CD4-positive, alpha-beta T cell (primary cell): ENCODE measurements at places on chromosomes 11 and 22.

DNA sequence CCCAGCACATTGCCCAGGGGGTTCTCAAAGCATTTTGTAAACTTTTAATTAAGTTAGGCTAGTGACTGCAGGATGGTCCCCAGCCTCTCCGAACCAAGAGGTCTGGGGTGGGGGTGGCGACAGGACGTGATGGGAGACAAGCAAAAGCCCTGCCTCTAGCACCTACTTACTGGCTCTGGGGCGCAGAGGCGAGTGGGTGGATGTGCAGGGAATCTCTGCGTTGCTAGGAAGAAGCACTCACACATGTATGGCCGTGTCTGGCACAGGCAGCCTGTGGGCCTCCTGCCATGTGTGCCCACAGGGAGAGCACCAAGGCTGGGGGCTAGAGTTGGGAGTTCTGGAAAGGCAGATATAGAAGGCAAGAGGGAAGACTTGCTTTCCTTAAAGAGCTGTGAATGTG is 6.3 kb downstream of the OPCML start:
- no peak for DNase-seq

DNA sequence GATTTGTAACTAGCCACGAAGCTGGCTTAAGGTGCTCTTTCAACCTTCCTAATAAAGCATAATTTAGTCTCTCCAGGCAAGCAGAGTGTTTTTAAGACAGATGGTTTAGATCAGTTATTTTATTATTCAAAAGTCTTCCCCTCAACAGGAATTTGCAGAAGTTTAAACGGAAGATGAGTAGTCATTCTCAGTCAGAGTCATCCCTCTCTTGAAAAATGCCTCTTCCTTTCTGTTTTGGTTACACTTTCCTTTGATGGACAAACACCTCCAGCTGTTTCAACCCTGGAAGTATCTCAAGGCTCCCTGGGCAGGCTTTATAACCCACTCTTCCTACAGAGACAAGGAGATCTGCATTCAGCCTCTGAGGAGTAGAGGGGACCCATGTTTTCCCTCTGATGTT is 60.3 kb upstream of the POU2AF2 start:
- no peak for DNase-seq

DNA sequence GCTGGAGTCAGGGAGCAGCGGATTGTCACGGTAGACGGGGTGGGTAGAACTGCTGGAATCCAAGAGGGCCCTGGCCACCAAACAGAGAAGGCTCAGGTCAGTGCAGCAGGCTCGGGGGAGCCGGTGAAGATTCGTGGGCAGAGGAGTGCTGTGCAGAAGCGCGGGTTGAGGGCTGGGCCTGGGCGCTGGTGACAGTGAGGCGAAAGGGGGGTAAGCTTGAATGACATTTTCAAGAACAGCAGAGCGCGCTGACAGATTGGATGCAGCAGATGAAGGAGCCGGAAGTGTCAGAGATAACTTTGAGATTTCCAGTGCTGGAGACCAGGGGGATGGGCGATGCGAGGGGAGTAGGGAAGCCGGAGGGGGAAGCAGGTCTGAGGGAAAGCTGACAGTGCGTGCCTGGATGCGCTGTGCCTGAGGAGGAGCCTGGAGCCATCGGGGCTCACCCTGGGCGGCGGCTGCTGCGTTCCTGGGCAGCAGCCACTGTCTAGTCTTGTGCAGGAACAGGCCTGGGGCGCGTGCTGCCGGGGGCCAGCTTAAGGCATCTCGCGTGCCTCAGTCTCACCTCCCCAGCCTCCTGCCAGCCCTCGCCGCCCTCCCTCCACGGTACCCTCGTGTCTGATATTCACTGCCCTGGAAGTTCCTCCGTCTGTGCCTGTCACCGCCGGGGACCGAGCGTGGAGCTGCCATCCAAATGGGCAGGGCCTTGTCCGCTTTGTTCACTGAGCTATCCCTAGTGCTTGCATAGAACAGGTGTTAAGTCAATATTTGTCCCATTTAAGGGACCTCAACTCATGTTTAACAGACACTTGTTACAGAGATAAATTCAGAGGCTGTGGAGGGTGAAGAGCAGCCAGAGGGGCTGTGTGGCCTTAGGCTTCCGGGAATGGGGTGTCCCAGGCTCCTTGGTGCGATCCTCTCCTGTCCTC is 5.2 kb downstream of the GRIK4 start:
- no peak for DNase-seq

DNA sequence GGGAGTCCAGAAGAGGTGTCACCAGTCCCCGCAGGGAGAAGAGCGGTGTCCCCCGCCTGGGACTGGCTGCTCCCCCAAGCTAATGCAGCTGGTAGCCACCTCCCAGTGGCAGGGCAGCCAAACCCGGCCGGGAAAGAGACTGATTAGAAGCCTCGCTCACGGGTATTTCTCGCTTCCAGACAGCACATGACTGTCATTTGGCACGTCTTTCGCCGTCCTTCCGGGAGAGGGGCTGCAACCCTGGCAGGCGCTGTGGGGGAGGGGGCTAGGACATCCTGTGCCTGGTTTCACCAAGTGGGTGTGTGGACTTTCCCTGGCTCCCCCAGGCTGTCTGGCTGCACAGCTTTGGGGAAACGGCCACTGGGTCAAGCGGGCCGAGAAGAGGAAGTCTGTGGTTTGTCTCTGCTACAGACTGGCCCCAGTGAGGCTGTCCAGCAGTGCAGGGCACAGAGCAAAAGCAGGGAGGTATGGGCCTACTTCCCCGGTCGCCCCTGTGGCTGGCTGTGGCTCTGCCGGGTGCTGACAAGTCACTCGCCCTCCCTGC is 3.8 kb downstream of the CD81 start:
- DNase-seq: no peak

DNA sequence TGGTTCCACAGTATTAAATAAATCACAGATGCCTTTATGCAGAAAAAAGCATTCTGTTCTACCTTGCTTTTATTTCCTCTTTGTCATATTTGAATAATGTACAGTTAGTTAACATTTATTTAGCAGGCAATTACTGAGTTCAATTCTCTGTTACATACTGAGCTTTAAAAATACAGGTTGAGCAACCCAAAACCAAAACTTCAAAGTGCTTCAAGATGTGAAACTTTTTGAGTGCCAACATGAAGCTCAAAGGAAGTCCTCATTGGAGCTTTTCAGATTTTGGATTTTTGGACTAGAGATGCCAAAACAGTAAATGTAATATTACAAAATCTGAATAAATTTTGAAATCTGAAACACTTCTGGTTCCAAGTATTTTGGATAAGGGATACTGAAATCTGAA is 54.1 kb downstream of the PDHX start:
- DNase-seq: no peak

GRCh38 chr11:62747475-62748160 is 6.3 kb downstream of the ZBTB3 start:
- no peak for DNase-seq

DNA sequence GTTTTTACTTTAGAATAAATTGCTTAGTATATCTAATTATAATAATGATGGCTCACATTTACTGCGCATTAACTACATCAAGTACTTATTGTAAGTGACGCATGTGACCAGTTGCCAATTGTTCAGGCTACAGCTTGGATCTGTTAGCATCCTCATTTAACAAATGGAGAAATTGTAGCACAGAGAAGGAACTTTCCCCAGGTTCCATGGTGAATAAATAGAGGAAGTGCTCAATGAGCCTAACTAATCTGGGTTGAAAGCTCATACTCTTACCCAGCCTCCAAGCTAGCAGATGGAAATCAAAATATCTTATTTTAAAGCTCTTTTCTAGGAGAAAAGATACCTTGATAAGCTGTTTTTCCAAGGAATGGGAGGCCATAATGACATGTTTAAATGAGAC is 19.8 kb downstream of the MMP27 start:
- DNase-seq: no peak

- DNase-seq: no peak
Measured at GRCh38 chr11:134822897-134823296, 410.9 kb upstream of the B3GAT1 start.

GRCh38 chr11:20342347-20343141 is 21.0 kb upstream of the HTATIP2 start:
- DNase-seq: peak; percentile 19
